ENCODE measurements at places on chromosomes 2 and 18.
A peak's percentile ranks its signal among the peaks of the same experiment; 100 is the strongest.

DNA sequence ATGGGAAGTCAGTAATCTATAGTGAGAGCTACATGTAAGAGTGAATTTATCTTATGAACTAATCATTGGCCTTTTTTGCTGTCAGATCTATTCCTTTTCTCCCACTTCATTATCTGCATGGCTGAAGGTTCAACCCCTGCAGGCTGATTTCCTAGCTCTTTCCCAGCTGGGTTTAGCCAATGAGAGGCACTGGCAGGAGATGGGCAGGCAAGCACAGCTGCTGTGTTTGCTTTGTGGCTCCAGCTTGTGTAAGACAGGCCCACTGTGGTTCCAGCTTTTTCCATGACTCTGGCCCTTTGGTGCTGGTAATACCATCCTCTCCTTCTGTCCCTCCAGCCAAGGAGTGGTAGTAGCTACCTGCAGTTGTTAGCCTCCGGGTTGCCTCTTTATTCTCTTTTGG, 248.8 kb downstream of the PLCL1 start:
- DNase-seq, result no peak

- peak; percentile 33 for DNase-seq
These were observed 10.9 kb upstream of the CDH20 start for GRCh38 chr18:61322265-61322873.

- no peak for DNase-seq
These were observed 30.2 kb upstream of the SSB start for GRCh38 chr2:169768262-169768995.

DNA sequence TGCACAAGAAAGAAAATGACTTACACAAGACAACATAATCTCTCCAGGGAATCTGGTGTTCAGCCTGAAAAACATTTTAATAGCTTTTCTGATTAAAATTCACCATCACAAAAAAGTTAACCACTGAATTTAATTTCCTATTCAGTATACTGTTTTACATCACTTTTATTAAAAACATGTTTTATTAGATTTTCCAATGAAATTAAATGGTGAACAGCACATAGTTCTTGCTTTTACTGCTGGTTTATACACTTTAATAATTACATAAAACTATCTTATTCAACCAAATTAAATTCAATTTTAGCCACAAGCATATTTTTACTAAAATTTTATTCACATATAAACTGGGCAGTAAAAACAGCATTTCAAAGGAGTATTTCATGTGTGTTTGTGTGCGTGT, 138.3 kb downstream of the NOL4 start:
- no peak for DNase-seq

DNA sequence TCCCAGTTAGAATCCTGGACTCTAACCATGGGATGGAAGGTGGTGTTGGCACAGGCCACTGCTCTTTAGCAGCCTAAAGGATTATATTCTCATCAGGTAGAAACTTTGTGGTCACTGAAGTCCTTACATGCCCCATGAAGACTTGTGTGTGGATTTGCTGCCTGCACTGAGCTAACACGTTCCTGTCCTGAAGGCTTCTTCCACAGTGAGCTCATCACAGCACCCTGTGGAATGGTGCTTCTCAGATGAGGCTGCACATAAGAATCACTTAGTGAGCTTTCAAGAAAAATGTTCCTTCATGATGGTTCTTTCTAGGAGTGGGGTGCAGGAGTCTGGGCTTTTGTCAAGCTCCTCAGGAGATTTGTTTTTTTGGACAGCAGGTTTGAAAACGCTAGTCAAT, 26.8 kb downstream of the STAMBP start:
- DNase-seq, result peak; percentile 20

GRCh38 chr2:109538546-109538945, 75.2 kb downstream of the SEPTIN10 start:
- no peak for DNase-seq

- DNase-seq, result peak; percentile 93
These were observed 136.8 kb upstream of the ID2 start for GRCh38 chr2:8544786-8545694.

- no peak for DNase-seq
These were observed 142.6 kb downstream of the COPS8 start for GRCh38 chr2:237228281-237228625.

- no peak for DNase-seq
These were observed 111.3 kb downstream of the HDAC4 start for GRCh38 chr2:239289545-239289944.
